ENCODE measurements at places on chromosomes 11 and 22.

- DNase-seq: no peak
These were observed 8.4 kb downstream of the SLC29A2 start for GRCh38 chr11:66363187-66363601.

GRCh38 chr11:40228662-40229061, 1230.8 kb downstream of the LRRC4C start:
- no peak for DNase-seq

DNA sequence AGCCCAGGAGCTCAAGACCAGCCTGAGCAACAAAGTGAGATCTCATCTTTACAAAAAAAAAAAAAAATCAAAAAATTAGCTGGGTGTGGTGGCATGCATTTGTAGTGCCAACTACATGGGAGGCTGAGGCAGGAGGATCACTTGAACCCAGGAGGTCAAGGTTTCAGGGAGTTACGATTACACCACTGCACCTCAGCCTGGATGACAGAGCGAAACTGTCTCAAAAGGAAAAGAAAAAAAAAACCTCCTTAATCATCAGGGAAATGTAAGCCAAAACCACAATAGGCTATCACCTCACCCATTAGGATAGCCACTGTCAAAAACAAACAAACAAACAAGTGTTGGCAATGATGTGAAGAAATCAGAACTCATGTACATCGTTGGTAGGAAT, 13.4 kb downstream of the DGCR2 start:
- DNase-seq: no peak

GRCh38 chr22:21943571-21944448, 8.8 kb downstream of the PPM1F start:
- DNase-seq: no peak

All from adipocyte (in vitro differentiated cells).